ENCODE measurements at places on chromosomes 3 and 15.

DNA sequence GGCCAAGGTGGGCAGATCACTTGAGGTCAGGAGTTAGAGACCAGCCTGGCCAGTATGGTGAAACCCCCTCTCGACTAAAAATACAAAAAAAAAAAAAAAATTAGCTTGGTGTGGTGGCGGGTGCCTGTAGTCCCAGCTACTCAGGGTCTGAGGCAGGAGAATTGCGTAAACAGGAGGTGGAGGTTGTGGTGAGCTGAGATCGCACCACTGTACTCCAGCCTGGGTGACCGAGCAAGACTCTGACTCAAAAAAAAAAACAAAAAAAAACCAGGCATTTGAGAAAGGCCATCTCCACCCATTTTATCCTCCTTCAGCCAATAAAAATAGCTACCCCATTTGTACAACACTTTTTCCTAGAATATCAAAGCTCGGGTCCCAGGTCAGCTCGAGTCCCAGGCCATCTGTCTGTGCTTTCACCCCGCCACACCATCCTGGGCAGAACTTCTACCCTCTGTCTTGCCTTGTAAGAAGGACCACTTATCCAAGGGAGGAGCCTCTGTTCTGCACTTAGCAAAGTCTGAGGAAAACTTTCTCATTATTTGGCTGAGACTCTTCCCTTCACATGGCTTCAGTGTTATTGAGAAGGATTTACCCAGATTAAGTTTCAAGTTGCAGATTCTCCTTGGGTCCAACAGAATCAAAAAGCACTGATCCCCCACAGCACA, 99.1 kb downstream of the MESD start:
- no peak for DNase-seq

DNA sequence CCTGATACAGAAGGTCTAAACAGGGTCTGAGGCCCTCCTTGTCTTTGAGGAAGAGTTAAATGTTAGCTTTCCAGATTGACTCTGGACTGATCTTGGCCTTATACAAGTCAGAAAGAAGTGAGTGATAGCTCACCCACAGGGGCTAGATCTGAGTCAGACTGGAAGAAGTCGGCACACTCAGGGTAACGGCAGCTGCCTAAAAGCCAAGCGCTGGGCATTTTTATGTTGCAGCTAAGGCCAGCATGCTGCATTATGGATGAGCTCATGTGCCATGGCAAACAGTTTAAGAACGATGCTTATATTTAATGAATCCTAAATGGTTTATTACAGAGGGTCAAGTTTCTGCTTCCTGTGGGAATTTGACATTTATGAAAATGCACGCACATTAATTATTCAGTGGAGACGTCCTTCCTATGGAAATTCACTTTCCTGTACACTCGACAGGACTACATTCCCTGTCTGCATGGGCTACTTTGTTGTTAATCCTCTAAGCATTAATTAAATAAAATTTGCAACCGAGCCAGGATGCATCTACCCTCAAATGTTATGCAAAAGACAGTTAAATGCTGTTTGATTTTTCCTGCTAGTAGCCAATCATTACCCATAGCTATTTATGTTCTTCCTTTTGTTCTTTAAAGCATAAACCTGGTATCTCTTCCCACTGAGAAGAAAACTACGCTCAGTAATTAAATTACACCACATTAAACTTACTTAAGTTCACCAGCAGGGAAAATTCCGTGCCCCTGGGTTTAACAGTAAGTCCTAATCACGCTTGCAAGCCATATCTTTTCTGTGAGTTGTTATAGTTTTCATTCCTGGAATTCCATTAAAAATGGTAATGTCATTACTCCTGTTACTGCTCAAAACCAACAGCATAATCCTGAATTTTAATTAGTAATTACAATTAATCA, 762.7 kb upstream of the CFAP20DC start:
- DNase-seq, result no peak

DNA sequence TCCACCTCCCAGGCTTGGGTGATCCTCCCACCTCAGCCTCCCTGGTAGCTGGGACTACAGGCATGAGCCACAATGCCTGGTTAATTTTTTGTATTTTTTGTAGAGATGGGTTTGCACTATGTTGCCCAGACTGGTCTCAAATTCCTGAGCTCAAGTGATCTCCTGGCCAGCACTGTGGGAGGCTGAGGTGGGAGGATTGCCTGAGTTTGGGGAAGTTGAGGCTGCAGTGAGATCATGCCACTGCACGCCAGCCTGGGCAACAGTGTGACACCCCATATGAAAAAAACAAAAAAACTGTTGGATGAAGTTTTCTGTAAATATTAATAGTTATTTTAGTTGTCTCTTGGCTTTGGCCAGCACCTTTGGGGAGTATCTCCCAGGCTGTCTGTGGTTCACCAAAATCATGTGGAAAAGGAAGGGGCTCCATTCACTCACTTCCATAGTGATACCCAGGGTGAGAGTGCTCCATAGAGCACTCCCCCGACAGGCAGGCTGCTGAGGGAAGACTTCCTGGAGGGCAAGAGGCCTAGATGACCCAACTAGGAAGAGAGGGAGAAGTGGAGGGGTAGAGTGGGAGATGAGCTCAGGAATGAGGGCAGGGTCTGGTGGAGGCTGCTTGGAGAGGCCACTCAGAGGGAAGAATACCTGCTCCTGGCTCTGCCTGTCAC, 47.1 kb downstream of the CDC25A start:
- no peak for DNase-seq

DNA sequence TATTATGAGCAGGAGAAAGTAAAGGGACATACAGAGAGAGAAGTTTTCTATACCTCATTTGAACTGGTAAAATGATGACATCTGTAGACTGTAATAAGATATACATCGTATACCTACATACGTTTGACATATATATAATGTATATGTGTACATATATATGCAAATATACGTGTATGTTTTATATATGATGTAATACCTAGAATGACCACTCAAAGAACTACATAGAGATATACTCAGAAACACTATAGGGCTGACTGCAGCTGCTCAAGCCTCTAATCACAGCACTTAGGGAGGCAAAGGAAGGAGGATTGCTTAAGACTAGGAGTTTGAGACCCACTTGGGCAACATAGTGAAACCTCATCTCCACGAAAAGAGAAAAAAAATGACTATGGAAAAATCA, 48.5 kb upstream of the MCTP2 start:
- no peak for DNase-seq

DNA sequence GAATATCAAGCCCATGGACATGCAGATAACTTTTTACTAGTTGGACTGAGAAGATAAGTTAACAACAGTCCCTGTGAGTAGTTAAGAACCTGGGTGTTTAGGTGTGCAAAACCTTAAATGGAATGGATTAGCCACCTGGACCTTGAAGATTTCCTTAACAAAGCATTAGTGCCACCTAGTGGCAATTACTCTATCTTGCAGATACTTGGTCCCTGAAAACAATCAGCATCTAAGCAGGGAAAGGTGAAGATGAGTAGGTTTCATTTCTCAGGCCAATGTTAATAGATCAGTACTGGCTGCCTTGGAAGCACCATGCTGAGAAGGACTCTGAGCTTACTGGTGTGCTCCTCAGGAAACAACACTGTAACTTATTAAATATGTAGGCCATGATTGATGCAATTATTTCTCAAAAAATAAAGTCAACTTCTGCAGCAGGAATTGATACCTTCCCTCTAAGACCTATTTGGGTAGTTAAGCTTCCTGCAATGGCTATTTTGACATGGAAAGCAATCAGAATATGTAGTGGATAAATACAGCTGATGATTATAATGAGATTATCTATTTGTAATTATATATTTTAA, 329.4 kb downstream of the TBC1D5 start:
- DNase-seq, result peak; percentile 16

DNA sequence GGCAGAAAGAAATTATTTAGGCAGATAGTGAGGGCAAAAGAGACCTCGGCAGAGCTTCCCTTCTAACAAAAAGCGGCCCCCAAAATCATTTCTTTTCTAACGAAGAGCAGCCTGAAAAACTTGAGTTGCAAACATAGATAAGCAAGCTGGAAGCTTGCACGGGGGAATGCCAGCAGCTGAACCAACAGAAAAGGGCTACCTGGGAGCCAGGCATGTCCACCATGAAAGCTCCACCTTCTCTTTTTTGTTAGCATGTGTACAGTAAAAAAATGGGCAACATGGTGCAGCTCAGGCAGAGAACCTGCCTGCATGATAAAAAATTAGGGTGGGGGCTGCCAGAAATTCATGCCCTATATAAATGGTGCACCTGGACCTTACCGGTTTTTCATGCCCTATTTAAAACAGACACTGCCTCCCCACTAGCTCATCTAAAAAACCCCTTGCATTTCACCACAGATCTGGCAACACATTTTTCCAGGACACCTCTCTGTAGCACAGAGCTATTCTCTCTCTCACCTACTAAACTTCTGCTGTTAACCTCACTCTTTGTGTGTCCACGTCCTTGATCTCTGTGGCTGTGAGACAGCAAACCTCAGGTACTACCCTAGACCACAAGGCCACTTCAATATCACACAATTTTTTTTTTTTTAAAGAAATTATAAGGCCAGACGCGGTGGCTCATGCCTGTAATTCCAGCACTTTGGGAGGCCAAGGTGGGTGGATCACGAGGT, 18.7 kb downstream of the SLC33A1 start:
- no peak for DNase-seq

GRCh38 chr3:50876947-50877346, 202.2 kb downstream of the DOCK3 start:
- DNase-seq, result no peak

- DNase-seq, result no peak
These were observed 13.1 kb downstream of the WDR82 start for GRCh38 chr3:52265387-52265786.

DNA sequence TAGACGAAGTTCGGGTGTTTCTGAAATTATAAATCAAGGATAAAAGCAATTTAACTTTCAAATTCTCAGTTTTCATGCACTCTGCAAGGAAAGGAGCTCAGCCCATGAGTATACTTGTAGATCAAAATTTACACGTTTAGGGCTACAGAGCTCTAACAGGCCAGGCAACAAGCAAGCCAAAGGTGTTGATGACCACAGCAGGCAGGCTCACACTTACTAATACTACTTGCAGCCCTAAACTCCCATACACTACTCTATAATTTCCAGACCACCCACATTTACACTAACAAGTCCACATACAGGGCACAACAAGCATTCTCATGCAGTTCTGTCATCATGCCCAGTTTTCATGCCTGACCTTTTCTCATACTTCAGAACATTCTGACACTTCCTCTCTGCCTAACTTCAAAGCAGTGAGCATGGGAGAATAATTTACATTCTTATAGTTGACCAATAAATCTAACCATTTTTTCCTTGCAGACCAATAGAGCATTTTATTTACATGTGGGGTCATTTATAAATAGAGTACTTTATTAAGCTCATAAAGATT, 124.7 kb upstream of the FRMD4B start:
- no peak for DNase-seq

GRCh38 chr3:52279596-52279995, 1.1 kb upstream of the WDR82 start:
- no peak for DNase-seq

DNA sequence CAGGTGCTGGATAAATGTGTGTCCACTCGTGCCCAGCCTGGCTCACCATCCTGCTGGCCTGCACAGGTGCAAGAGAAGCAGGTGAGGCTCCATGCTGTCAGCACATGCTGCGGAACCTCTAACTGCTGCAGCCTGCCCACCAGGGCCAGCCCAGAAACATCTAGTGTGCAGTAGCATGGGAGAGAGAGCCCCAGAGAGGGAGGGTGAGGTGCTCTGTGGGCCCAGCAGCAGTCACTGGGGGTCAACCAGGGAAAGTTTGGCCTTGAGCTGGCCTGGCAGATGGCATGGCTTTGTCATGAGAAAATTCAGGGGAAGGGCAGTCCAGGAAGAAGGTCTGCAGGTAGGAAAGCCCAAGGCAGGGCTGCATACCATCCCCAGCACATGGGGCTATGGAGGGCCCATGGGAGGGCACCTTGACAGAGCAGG, 18.2 kb upstream of the PRR23E start:
- DNase-seq, result no peak

- peak; percentile 45 for DNase-seq
These were observed 769 bp downstream of the C2CD4A start for GRCh38 chr15:62067448-62068044.

DNA sequence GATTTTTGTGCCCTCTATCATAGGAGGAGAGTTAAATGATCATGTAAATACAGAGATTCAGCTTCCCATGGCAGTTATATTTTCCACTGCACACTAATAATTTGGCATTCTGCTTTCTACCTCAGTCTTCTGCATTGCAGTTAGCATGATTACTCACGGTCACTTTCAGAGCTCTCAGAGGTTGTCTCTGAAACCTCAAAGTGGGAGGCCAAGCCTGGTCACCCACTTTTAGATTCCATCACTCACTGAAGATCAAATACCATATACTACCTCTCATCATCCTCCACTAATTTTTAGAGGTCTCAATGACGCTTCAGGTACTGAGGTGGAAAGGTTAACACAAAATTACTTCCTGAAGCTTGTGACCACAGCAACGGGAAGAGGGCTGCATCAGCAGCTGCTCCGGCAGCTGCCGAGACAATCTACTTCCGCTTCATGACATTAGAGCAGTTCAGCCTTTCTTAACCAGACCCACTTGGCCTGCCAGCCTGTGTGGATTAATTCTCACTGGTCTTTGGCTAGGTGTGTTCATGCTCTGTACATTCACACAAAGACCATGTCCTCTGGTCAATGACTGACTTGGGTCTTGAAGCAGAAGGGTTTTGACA, 416.4 kb upstream of the PDZRN3 start:
- DNase-seq, result no peak

DNA sequence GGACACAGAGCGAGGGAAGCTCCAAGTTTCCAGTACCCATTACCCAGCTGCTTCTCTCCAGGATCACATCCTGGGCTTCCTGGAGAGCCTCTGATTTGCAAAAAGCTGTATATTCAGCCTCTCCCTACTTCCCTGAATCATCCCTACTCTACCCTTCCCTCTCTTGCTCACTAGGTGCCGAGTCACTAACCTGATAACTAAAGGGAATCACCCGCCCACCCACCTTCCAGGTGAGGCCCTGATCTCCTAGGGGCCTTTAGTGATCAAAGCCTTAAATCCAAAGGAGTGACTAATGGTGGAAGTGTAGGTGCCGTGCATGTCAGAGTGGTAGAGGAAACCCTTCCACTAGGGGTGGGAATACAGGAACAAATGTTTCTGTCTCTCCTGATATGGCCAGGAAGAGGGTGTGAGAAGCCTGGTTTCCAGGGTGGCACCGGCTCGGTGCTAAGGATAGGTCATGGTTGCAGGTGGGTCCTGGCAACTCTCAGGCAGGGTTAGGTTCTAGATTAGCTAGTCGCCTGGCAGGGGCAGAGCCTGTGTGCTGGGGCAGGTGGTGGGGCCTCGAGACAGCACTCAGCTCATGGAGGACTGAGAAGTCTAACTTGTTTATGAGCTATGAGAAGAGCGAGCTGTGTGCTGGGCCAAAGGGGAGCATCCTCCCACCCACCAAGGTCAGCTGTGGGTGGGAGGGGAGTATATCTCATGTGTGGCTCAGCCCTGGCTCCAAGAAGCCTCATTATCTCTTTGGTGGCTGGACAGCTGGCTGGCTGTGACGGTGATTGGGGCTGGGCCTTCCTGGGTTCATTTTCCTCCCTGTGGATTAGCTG, 10.1 kb downstream of the SEMA7A start:
- DNase-seq, result no peak

- DNase-seq, result no peak
These were observed 204.8 kb downstream of the PDZRN3 start for GRCh38 chr3:73419942-73420341.

Data from activated T-cell treated with anti-CD3 and anti-CD28 coated beads, Interleukin-2, amount 50 U/mL, for 72 hours (primary cell).